ENCODE measurements at places on chromosomes 4 and X.

- no peak for DNase-seq
Observed at GRCh38 chr4:182062458-182062857, 180.7 kb upstream of the TENM3 start.

- DNase-seq, result no peak
Observed at GRCh38 chr4:80507077-80507476, 171.5 kb downstream of the CFAP299 start.

DNA sequence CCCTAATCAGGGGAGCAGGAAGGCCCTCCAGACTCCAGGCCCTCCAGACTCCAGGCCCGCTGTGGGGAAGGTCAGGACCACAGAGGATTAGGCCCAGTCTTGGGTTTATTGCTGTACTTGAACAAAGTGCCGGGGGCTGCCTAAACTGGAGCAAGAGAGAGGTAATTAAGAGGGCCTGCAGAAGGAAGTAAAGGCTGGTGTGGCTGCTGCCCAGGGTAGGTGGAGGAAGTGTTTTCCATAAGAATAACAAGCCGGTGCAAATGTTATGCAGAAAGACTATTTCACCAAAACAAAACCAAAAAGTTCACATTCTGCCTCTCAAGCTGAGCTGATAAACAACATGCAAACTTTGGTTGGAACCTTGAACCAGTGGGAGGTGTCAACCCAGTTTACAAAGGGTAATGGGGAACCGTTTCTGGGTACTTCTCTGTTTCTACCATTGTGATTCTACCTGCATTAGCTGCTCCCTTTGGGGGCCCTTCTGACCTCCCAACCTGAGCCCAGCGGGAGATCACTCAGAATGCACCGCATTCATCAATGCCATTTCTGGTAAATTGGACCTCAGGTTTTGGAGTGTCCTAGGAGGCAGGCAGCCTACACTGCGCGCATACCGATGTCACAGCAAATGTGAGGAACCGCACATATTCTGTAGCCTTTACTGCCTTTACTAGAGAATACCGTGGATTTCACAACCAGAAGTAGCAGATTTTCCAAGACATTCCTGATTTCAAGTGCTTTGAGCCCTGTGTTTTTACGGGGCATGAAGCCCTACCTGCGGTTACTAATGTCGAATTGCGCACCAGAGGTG lies 59.7 kb upstream of the BCOR start:
- DNase-seq, result no peak

- DNase-seq, result no peak
Observed at GRCh38 chr4:7861440-7861881, 78.2 kb downstream of the AFAP1 start.

DNA sequence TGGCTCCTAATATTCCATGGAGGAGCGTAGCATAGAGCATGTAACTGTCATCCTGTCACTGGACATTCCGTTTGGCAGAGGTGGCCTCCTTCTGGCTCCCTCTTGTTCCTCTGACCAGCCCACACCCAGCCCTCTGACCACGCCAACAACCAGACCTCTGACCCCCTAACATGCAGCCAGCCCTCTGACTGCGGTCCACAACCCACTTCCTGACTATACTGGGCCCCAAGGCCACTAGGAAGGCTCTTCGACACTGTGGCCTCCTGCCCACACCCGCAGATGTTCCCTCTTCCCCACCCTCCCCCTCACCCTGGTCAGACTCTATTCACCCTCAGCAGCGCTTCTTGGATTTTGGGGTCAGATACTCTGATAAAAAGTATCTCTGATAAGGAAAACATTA lies 141.4 kb downstream of the EVC2 start:
- DNase-seq, result no peak

GRCh38 chrX:105636667-105637066 lies 185.7 kb upstream of the NRK start:
- DNase-seq, result no peak

- peak; percentile 48 for DNase-seq
Observed at GRCh38 chr4:1723131-1723801, 1.9 kb downstream of the TACC3 start.

DNA sequence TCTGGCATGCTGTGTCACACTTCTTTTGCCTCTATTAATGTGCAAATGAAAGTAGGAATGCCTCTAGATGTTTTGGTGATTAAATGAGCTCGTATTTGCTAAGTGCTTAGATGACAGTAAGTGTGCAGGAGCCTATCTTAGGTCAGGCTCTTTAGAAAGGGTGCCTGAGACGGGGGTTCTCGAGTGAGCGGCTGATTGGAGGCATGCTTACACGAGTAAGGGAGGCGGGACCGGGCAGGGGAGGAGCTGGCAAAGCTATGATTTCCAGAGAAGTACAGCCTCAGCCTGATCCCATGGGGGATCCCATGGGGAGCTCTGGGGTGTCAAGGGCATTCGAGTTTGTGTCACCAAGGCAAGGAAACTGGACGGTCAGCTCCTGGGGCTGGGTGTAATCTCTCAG lies 44.8 kb downstream of the CLDN34 start:
- DNase-seq, result no peak
